ENCODE measurements at places on chromosomes 2 and 18.
A peak's percentile ranks its signal among the peaks of the same experiment; 100 is the strongest.

- DNase-seq = no peak
Measured at GRCh38 chr2:146916914-146917313, 927.9 kb upstream of the ACVR2A start.

DNA sequence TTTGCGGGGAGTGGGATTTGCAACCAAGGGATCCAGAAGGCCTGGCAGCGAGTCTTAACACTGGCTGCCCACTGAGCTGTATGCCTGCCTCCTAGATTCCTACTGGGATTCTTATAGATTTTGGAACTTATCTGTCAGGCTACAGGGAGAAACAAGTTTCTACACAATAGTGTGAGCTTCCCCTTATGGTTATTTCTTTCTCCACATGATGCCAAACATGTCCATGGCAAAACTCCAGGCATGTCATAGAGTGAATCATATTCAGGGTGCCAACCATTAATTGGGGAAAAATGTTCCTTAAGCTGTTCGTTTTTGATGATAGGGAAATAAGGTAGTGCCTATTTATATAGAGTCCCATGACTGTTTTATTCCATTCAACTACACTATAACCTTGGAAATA is 1185.2 kb upstream of the CELF4 start:
- DNase-seq = no peak

- DNase-seq = no peak
Measured at GRCh38 chr2:168915441-168916330, 14.6 kb downstream of the G6PC2 start.

DNA sequence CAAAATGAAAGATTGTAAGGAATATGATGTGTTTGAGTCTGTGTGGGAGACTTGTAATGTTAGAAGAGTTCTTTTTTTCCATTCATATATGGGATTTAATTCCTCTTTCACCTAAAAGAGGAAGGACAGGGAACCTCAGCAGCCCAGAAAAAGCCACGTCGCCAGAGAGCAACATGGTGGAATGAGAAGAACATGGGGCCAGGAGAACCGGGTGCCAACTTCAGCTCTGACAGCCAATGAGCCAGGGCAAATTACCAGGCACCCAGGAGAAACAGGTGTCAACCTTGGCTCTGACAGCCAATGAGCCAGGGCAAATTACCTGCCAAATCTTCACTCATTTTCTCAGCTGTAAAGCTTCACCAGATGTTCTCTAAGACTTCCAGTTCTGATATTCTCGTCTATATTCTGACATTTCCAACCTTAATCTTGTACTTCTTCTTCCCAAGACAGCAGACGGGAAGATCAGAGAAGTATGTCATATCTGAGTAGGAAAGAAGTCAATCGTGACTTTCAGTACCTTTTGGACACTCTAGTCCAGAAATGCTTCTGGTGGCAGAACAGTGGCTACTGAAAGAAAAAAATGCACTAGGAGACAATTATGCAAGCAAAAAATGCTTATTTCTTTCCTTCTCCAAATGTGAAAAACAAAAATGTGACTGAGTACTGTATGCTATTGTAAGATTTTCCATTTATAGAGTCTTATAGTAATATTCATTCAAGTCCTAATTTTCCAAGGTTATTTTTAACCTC is 79.2 kb upstream of the COL5A2 start:
- no peak for DNase-seq

GRCh38 chr2:227846831-227847230 is 24.6 kb upstream of the DAW1 start:
- peak; percentile 9 for DNase-seq

GRCh38 chr2:231461516-231461971 is 2.7 kb downstream of the NCL start:
- DNase-seq = no peak

- DNase-seq = no peak
Measured at GRCh38 chr2:124080281-124081153, 55.4 kb downstream of the CNTNAP5 start.
